Activated CD8-positive, alpha-beta memory T cell treated with anti-CD3 and anti-CD28 coated beads for 36 hours (primary cell): ENCODE measurements at places on chromosomes 3 and 15. TPM values are rescaled to one million over a fixed set of nuclear protein-coding genes. Genes with fewer than 3 reads are reported as not detected.

DUOX1 gene
- total RNA-seq = 0.19 TPM

VGLL3 gene
- not detected for total RNA-seq

TNFSF10 gene
- 37.6 TPM for total RNA-seq

PRR23C gene
- not detected for total RNA-seq

NCK1 gene
- total RNA-seq = 29.3 TPM

IQGAP1 gene
- 162 TPM for total RNA-seq

GTF2E1 gene
- 28.7 TPM for total RNA-seq

KCNAB1 gene
- not detected for total RNA-seq

ZIC4 gene
- total RNA-seq = not detected

MYRIP gene
- total RNA-seq = not detected

MASP1 gene
- total RNA-seq = not detected

TLR9 gene
- 0.50 TPM for total RNA-seq

TEX55 gene
- total RNA-seq = not detected

FAM3D gene
- not detected for total RNA-seq

GORASP1 gene
- total RNA-seq = 22.3 TPM

TUSC2 gene
- 33.6 TPM for total RNA-seq

CSTA gene
- total RNA-seq = not detected

TARS3 gene
- 8.4 TPM for total RNA-seq

FOXL2NB gene
- total RNA-seq = not detected

AGBL1 gene
- total RNA-seq = not detected

CGNL1 gene
- total RNA-seq = not detected

FETUB gene
- total RNA-seq = not detected

DET1 gene
- 1.6 TPM for total RNA-seq

MAP6D1 gene
- total RNA-seq = 4.0 TPM

RAB6B gene
- 0.57 TPM for total RNA-seq

GP5 gene
- 0.08 TPM for total RNA-seq

PLSCR2 gene
- total RNA-seq = not detected

LRRIQ4 gene
- 0.25 TPM for total RNA-seq

MOBP gene
- not detected for total RNA-seq

QARS1 gene
- 242 TPM for total RNA-seq

HRG gene
- total RNA-seq = not detected

DUOXA1 gene
- not detected for total RNA-seq

GPR176 gene
- 0.06 TPM for total RNA-seq

ATP13A5 gene
- not detected for total RNA-seq

CLDN18 gene
- not detected for total RNA-seq

CCDC39 gene
- not detected for total RNA-seq

EIF3J gene
- total RNA-seq = 176 TPM

STRIT1 gene
- not detected for total RNA-seq

UNC13C gene
- not detected for total RNA-seq
